CD4-positive, alpha-beta T cell treated with Interleukin-6 at 100 ng/mL for 8 hours (primary cell): ENCODE measurements at places on chromosomes 4 and X.

- DNase-seq = no peak
These were observed 40.6 kb upstream of the RASSF6 start for GRCh38 chr4:73660808-73661207.

DNA sequence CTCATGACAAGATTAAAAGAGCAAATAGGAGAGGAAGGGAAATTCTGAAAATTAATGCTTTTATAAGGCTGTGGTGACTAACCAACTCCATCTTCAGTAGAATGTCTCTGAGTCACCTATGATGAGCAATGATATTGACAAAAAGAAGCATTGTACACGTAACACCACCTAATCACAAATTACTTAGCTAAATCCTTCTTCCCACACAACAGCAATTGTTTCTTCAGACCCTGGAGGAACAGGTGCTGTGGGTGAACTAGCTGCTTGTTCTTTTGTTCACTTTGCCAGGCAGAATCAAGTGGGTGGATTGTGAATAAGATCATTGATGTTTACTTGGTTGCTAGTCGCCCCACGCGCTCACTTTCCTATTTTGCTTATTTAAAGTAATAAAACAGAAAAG is 315.5 kb downstream of the CAMK2D start:
- no peak for DNase-seq

- DNase-seq = peak; percentile 82
These were observed 64.8 kb downstream of the TSC22D3 start for GRCh38 chrX:107710617-107711391.

DNA sequence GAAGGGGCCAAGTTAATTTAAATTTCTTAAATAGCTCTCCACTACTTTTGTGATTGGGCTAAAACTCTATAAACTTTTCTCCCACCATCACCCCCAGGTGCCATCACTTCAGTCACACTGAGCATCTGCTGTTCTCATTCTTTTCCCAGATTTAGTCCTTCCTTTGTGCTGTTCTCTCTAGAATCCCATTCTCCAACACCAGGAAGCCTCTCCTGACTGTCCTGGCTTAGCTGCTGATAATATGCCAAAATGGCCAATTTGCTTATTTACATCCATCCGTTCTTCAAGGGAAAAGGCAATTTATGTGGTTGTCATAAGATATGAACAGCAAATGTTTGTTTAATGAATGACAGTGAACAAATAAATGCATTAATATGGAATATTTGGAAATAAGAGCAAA is 44.1 kb downstream of the FGFBP1 start:
- no peak for DNase-seq

DNA sequence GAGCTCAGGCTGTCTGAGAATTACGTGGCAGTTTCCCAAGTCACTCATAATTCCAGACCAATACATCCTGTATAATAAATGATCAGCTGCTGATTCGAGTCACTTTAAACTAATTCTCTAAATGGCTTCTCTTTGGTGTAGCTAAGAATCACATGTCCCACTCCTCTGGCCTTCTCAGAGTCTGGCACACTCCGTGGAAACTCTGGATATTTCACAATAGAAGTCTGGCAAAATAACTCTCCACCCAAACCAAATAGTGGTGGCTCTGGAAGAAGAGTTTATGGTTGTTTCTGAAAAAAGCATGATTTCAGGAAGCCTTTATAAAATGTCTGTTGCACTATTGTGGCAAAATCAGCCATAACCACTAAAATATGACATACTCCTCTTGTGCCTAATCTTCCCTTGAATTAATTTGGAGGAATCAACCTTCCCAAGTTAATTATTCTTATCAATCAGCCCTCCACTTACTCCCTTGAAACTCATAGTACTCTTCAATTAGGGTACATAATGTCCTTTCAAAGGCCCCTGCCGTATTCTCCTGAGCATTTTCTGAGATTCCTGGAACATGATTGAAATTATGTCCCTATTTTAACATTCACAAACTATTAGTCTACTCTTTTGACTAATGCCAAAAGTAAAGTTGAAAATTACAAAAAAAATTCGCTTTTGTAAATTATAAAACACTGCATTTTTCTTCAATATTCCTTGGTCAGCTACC is 991.6 kb downstream of the FAT4 start:
- DNase-seq = no peak

GRCh38 chr4:73401412-73401811 is 2.7 kb upstream of the ALB start:
- DNase-seq = no peak

DNA sequence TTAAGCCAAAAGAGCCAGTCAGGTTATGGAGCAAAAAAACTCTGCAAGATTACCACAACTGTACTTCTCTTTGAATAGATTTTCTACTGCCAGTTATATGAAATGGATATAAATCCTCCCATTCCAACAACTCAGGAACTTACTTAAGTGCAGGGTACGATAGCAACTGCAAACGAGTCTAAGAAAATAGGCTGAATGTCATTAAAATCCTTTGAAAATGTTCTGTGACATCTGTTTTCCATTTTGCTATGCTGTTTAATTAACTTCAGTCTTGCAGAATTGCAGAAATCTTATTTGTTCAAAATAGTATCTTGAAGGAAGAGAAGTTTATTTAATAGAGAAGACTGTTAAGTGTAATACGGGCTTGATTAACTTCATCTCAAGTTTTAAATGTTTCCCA is 243.8 kb downstream of the PALLD start:
- DNase-seq = no peak

GRCh38 chr4:118099106-118099505 is 64.8 kb downstream of the NDST3 start:
- DNase-seq = no peak

DNA sequence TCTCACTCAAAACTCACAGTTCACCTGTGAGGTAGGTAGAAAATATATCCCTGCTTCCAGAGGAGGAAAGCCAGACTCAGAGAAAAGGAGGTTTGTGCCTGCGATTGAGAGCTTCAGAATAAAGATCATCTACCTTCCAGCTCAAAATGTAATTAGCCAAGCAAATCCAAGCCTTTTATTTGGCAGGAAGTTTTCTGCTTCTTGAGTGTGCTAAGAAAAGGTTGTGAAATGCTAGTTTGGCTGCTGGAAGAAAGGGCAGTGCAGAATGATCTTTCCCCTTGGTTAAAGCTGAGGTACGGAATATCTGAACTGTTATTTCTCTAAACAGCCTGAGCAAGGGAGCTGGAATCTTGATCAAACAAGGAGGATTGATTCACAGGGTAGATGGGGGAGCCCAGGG is 59.7 kb upstream of the VCX3B start:
- no peak for DNase-seq

DNA sequence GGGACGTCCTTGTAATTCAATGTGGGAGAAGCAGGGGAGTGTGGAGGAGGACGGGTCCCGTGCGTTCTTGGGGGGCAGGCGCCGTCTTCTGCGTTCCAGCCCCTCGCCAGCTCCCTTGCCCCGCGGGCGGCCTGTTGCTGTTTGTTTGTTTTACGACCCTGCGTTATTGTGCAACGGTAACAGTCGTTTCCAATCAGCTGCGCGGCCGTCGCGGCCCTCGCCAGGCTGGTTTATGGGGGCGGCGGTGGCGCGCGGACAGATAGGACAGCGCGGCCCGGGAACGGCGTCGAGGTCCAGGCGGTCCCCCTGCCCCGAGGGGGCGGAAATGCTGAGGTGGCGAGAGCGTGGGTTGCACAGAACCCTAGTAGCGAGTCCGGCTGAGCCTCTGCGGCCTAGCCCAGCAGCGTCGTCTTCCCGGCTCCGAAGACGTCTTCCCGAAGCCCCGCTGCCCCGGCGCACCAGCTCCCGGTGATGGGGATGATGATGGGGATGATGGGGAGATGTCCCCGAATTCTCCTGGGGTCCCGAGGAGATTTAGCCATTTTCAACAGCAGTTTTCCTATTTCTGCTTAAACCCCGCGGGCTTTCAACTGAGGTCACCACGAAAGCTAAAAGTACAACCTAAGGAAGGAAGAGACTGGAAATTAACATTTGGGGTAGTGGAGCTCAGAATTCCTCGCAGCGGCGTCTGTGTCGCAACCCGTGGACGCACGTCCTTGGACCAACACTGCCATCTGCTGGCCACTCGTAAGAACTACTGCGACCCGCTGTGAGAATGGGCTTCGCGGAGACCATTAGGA is 4.8 kb downstream of the PDGFRA start:
- peak; percentile 62 for DNase-seq

DNA sequence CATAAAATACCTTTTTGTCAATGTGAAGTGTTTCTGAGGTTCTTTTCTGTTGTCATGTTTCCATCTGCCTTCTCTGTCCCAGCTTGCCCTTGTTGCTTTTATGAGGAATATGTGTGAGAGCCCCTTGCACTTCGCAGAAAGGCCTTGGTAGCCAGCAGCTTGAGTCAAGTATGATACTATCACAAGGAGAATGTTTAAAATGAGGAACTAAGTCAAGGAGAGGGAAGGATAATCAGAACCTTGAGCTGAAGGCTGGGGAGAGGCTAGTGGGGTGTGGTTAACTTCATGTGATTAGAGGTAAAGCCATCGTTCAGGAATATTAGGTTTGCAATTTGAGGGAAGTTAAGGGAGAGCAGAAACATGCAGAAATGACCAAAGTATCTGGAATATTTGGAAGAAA is 12.7 kb downstream of the PGK1 start:
- DNase-seq = no peak

GRCh38 chrX:78624426-78624825 is 34.7 kb downstream of the RTL3 start:
- DNase-seq = no peak

GRCh38 chr4:129248621-129249020 is 152.7 kb downstream of the C4orf33 start:
- no peak for DNase-seq

DNA sequence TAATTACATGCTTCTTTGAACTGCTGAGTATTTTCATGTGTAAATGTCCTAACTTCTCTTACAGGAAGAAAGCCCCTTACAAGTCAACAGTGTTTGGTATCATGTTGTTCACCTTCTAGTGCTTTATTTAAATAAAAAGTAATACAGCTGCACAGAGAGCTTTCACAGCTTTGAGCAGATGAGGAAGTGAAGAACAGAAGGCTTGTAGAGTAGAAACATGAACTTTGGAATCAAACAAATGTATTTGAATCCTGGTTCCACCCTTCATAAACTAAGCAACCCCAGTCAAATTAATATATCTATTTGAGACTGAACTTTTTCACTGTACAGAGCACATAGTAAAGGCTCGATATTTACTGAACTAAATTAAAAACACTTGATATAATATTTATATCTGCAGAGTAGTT is 120.5 kb downstream of the CAMK2D start:
- no peak for DNase-seq
